Activated T-helper 1 cell treated with anti-CD3 and anti-CD28 coated beads, Interleukin-2, amount 50 U/mL, for 16 hours (primary cell): ENCODE measurements at places on chromosomes 12 and 14.

DNA sequence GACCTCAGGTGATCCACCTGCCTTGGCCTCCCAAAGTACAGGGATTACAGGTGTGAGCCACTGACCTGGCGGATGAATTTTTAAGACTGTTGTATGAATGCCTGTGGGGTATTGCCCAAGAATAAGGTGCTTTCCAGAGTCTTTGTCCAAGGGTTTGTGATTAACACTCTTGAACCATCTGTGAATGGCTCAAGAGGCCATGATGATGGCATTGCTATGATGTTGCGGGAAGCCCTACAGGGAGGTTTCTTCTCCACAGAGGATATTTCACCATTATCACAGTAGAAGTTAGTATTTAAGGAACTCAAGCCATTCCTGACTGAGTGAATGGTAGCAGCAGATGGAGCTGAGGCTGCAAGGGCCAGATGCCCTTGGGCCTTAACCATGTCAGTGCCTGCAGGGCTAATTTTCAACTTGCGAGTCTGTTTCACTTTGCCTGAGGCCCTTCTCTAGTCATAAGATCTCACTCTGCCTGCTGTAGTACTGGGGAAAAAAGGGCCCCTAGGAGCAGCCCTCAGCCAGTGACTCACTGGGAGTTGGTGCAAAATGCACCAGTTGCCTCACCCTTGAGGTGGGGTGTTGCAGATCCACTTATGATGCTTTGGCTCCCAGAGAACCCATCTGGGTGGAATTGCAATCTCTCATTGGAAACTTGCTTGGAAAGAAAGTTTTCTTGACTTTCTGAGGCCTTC, 108.6 kb upstream of the FLRT2 start:
- DNase-seq, result no peak

- DNase-seq, result no peak
These were observed 172.3 kb downstream of the DUSP6 start for GRCh38 chr12:89179983-89180382.

GRCh38 chr14:104421401-104421821, 158.2 kb upstream of the C14orf180 start:
- DNase-seq, result no peak

DNA sequence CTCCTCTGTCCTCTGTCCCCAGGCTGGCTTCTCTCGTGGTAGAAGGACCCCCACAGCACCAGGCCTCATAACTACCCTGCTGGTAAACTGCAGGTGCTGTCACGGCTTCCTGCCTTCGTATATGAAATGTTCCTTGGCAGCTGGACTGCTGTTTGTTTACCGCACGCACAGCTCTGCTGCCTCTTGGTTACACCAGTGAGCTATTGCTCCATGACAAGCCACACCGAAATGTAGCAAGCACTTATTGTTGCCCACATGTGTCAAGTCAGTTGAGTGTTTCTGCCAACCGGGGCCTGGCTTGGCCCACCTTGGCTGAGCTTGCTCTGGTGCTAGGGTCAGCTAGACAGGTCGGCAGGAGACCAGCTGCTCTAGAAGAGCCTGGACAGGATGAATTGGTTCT, 21.7 kb upstream of the TCL1B start:
- no peak for DNase-seq

GRCh38 chr12:54232790-54233189, 44.0 kb upstream of the SMUG1 start:
- no peak for DNase-seq
